Posterior vena cava (tissue), 2 donors: ENCODE measurements at places on chromosomes 3 and 15. TPM values are rescaled to one million over a fixed set of nuclear protein-coding genes. Genes with fewer than 3 reads are reported as not detected.

The TMEM108 gene
- total RNA-seq: 2.1 TPM

The ST3GAL6 gene
- 7.5 TPM for total RNA-seq

The AGBL1 gene
- total RNA-seq: not detected

The CCR9 gene
- total RNA-seq: not detected

The DUOX2 gene
- 2.7 TPM for total RNA-seq
